ENCODE measurements at places on chromosomes 6 and 20. TPM values are rescaled to one million over a fixed set of nuclear protein-coding genes. Genes with fewer than 3 reads are reported as not detected.

DNA sequence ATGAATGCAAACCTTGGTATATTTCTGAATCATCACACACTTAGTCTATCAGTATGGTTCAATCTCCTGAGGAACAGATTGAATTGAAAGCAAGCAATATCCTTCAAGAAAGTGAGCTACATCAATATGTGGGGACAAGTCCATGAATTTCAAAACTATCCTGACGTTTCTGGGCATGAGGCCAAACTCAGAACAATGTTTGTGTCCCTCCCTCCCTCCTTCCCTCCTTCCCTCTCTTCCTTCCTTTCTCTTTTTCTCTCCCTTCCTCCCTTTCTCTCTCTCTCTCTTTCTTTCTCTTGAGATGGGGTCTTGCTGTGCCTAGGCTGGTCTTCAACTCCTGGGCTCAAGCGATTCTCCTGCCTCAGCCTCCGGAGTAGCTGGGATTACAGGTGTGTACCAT lies 27.9 kb upstream of the SYNCRIP start:
- no peaks in the 10 kb centered on the region for H3K4me1 ChIP-seq
- no peak overlapping the region for H3K27ac ChIP-seq
- DNase-seq = no peak
- no peaks in the 10 kb centered on the region for H3K27me3 ChIP-seq
- no peak overlapping the region for H3K4me3 ChIP-seq
- H3K36me3 ChIP-seq = peaks cover 7% of the 10 kb centered on the region

DNA sequence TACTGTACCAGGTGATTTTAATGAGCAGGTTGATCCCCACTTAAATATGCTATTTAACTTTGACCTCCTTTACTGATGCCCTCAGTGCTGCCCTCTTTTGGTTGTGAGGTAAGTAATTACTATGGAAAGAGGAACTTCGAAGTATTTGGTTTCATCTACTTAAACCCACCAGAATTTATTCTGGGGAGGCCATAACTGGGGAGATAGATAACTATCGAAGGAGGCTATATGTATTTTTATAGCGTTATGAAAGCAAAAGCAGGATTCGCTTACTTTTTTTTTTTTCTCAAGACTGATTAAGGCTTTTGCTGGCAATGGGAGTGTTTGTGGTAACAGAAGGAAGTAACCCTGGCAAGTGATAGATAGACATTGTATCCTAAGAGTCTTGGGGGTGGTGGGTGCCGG lies 168.9 kb upstream of the CENPW start:
- no peak overlapping the region for H3K27ac ChIP-seq
- H3K4me3 ChIP-seq = no peak overlapping the region
- no peaks in the 10 kb centered on the region for H3K27me3 ChIP-seq
- H3K36me3 ChIP-seq = no peaks in the 10 kb centered on the region

FRK gene
- 10.7 TPM for polyA plus RNA-seq

DNA sequence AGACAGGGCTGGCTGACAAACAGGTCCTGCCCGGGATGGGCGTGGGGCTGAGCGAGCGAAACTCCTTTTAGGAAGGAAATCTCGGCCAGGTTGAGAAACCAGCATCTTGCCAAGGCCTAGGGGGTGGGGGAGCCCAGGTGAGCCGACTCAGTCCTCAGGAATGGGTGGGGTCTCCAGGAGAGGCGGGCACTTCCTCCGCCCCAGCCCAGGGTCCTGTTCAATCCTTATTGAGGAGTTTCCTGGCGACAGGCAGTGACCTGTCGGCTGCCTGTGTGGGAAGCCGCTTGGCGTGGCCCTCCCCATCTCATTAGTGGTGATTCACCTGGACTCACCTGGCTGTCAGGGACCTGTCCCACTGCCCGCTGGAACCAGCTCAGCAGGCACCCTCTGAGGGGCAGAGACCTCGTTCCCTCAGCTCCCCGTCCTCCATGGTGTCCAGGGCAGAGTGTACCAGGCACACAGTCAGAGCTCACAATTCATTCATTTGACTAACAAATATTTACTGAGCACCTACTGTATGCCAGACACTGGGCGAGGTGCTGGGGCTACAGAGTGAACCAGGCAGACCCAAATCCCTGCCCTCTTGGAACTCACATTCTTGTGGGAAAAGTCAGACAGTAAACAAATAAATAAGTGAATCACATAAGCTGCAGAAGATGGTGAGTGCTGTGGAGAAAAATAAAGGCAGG lies 51.1 kb downstream of the FGD2 start:
- no peak overlapping the region for H3K27ac ChIP-seq
- H3K4me3 ChIP-seq = no peak overlapping the region
- H3K27me3 ChIP-seq = no peaks in the 10 kb centered on the region
- DNase-seq = no peak
- H3K4me1 ChIP-seq = peaks cover 32% of the 10 kb centered on the region

DNA sequence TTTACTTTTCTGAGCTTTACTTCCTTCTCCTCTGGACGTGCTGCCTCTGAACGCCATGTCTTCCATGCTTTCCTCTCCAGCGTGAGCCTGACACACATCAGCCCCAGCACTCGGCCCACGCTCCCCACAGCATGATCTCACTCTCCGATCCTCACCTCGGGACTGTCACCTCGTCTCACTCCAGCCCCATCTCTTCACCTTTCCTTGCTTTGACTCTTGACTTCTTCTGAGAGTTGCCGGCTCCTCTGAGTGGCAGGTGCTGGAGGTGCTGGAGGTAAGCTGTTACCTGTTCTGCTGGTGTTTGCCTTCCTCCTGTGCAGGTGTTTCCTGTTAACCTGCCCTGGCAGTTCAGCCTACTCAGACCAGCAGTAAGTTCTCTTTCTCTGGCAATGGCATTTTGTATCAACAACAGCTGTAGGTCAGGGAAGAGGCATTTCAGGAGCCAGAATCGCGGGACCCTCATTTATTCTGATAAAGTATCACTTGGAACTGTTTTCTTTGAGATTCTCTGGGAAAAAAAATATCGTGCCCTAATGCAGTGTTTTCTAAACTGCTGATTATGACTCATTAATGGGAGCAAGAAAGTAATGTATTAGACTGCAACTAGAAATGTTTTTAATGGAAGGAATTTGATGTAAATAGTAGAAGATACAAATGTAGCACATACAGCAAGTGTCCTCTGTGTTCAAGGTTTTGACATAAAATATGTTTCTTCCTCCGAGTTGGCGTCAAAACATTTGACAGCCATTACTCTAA lies 106.5 kb downstream of the ARID1B start:
- no peaks in the 10 kb centered on the region for H3K27me3 ChIP-seq
- H3K4me1 ChIP-seq = peaks cover 11% of the 10 kb centered on the region
- H3K27ac ChIP-seq = peak overlapping the region; percentile 14
- H3K36me3 ChIP-seq = no peaks in the 10 kb centered on the region
- H3K4me3 ChIP-seq = peak overlapping the region; percentile 15

DNA sequence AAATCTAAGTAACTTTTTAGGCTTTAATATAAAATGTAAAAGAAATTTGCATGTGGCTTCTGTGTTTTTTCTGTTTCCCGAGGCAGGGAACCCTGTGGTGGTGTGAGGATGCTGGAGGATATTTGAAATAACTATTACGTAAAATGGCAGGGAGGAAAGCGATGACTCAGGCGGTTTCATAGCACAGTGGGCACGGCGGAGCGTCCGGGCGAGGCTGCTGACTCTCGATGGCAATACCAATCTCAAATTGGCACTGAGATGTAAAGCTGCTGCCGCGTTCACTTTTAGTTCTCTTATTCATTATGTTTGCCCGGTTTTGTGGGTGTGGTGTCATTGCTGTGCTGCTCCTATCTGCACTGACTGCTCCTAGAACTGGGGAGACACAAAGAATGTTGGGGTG lies 254.3 kb downstream of the THBS2 start:
- no peaks in the 10 kb centered on the region for H3K4me1 ChIP-seq
- no peaks in the 10 kb centered on the region for H3K36me3 ChIP-seq
- H3K27me3 ChIP-seq = no peaks in the 10 kb centered on the region
- no peak overlapping the region for H3K4me3 ChIP-seq

DNA sequence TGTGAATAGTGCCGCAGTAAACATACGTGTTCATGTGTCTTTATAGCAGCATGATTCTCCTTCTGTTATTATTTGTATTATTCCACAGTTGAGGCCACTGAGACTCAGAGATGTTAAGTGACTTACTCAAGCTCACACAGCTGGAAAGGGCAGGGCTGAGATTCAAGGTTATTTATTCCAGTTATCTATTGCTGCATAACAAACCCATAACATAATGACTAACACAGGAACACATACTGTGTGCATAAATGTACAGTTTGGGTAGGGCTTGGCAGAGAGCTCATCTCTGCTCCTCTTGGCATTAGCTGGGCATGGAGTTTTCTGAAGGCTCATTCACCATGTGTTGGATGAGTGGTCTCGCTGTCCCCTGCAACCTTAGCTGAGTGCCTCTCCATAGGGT lies 68.8 kb downstream of the STK35 start:
- no peak overlapping the region for H3K4me3 ChIP-seq
- H3K36me3 ChIP-seq = no peaks in the 10 kb centered on the region
- peaks cover 2% of the 10 kb centered on the region for H3K4me1 ChIP-seq
- no peak overlapping the region for H3K27ac ChIP-seq

DNA sequence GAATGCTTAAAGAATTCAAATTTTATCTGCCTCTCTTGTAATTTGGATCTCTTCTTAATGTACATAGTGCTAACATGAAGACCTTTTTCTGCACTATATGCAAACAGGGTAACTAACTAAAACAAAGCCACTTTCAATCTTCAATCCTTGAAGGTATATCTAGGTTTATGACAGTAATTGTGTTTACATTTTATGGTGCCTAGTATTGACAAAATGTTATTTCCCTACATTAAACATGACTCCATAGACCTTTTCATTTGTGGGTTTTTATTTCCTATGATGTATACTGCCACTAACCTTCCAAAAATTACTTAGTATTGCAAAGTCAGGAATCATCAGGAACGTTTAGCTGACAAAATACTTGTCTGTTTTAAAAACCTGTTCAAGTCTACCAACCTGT lies 95.9 kb downstream of the B3GAT2 start:
- H3K4me1 ChIP-seq = no peaks in the 10 kb centered on the region
- no peak overlapping the region for H3K27ac ChIP-seq

BTNL2 gene
- polyA plus RNA-seq = 0.18 TPM

DNA sequence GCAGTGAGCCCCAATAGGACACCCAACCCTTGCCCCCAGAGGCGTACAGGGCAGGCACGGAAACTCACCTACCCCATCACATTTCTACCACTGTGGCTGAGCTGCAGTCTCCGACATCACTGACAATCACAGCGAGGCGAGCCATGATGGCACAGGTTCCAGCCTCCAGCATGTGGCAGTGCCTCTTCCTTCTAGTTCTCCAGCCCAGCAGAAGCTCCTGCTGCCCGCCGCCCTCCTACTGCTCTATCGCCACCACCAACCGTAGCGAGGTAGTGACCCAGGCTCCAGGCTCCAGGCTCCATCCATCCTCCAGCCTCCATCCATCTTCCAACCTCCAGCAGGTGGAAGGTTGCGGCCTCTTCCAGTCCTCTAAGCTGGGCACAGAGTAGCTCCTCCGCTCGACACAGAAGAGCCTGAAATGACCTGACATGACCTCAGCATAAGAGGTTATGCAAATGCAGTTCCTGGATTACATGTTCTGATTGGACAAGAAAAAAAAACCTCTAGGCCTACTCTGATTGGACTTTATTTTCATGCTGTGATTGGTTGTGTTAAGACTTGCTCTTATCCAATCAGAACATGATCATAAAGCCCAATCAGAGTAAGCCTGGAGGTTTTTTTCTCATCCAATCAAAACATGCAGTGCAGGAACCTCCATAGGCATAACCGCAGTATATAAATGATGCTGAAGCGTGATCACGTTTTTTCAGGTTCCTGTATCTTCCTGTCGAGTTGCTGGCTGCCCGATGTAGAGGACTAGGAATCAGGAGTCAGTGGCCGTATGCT lies 438.9 kb upstream of the ZNF337 start:
- H3K4me1 ChIP-seq = no peaks in the 10 kb centered on the region
- no peaks in the 10 kb centered on the region for H3K27me3 ChIP-seq
- no peak overlapping the region for H3K27ac ChIP-seq
- DNase-seq = no peak
- no peaks in the 10 kb centered on the region for H3K36me3 ChIP-seq

GRCh38 chr6:138266095-138266494 lies 47.8 kb upstream of the PBOV1 start:
- peaks cover 4% of the 10 kb centered on the region for H3K4me1 ChIP-seq
- no peak overlapping the region for H3K4me3 ChIP-seq
- no peaks in the 10 kb centered on the region for H3K27me3 ChIP-seq

DNA sequence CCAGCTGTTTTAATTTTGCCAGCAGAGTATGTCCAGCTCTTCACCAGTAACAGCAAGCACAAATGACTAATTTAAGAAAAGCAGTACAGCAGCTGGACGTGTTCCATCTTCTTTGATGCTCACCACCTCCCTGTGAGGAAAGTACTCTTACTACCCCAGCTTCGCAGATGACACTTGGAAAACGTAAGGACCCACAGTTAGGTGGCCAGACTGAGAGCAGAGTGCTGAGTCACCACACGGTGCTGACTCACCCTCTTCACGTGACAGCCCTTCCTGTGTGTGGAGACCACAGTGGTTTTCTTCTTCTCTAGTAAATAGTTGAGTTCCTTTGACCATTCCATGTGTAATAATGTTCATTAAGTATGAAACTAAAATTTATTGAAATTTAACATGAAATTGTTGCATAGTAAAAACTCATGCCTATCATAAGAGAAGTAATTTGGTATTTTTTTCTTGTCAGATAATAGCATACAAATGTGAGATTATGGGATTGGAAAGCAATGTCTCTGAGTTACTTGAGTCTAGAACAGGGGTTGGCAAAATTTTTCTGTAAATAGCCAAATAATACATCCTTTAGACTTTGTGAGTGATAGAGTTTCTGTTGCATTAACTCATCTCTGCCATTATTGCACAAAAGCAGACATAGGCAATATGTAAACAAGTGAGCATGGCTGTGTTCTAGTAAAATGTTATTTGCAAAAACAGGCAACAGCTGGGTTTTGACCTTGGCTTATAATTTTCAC lies 76.6 kb downstream of the SLX4IP start:
- DNase-seq = peak; percentile 80
- H3K27ac ChIP-seq = no peak overlapping the region
- no peaks in the 10 kb centered on the region for H3K4me1 ChIP-seq
- H3K27me3 ChIP-seq = no peaks in the 10 kb centered on the region

UBD gene
- 8.1 TPM for polyA plus RNA-seq
